ENCODE measurements at places on chromosomes 4 and X.

DNA sequence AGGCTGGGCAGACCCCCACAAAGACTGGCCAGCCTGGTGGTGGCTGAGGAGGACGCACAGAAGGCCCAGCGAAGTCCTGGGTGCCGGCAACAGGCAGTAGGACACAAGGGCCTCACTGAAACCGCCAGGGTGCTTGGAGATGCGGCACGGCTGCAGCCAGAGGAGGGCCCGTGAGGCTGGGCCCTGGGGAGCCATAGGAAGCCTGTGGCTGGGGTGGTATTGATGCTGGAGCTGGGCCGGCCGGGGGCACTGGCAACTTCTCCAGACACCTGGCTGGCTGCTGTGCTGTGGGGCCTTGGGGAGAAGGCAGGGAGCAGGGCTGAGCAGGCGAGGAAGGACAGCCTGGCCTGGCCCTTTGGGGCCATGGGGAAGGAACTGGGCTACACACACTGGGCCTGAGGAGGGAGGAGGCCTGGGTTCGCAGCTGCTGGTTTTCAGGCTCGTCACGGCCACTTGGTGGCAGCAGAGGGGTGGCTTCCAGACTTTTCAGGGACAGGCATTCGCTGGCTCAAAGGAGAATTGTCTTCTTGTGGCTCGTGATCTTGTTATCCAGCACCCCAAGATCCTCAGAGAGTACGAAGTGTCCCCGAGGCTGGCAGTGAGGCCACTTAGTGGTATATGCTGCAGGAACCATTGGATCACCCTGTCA is 37.2 kb downstream of the ATP2B3 start:
- peak; percentile 70 for DNase-seq

DNA sequence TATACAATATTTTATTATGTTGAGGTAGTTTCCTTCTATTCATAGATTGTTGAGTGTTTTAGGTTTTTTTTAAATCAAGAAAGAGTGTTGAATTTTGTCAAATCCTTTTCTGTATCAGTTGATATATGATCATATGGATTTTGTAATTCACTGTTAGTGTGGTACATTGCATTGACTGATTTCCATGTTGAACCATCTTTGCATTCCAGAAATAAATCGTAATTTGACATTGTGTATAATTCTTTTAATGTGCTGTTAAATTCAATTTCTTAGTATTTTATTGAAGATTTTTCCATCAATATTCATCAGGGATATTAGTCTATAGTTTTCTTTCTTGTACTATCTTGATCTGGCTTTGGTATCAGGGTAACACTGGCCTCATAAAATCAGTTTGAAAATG is 103.8 kb downstream of the LRBA start:
- no peak for DNase-seq

DNA sequence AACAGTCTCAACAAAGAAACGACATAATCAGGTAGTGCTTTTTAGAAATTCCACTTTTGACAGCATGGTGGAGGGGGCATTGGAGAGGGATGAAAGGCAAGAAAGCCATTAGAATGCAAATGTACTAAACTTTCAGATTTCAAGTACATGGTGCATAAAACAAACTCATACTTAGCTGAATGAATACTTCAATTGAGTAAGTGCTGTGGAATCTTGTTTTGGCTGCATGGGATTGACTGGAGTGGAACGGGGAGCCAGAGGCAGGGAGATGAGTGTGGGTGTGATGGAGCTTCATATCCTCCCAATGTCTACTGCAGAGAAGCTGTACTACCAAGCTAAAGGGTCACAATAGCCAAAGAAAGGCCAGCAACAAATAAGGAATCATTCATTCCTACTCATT is 52.4 kb downstream of the USP46 start:
- DNase-seq, result no peak

DNA sequence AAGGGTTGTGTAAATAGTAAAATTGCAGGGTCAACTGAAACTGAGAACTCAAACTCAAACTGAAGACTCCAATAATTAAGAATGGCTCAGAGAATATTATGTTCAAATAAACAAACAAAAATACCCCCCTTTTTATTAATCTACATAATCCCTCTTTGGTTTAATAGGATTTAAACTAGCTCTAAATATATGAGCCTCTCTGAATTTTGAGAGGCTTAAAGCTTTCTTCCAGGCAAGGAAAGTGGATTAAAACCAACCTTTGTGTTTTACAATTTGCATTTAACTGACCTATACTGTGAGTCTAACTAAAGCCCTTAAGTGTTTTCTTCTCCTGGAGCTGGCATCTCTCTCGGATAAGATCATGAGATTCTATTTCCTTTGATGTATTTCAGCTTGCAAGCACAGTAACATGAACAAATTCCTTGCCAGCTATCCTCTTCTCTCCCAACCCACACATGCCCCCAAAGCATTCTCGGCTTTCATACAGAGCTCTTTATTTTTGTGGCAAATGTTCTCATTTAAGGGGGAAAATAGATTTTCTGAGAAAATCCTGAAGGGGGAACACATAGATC is 1310.8 kb upstream of the AGA start:
- no peak for DNase-seq

DNA sequence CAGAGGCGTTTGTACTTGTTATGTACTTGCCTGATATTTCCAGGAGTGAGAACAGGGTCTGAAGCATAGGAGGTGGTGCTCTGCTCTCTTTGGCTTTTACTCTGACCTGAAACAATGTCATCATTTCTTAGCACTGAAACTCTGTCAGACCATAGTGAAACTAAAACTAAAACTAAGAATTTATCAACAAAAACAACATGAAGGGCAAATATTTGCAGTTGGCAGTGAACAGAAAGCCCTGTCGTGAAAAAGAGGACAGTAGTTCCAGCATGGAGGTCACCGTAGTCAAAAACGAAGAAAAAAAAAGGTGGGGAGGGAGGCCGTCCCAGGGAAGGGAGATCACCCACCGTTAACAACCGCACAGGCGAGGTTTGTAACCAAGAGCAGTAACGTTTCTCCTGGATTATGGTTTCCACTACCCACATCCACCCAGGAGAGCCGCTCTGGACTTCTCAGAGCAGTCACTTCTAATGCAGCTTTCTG is 97.5 kb downstream of the ANK2 start:
- no peak for DNase-seq

DNA sequence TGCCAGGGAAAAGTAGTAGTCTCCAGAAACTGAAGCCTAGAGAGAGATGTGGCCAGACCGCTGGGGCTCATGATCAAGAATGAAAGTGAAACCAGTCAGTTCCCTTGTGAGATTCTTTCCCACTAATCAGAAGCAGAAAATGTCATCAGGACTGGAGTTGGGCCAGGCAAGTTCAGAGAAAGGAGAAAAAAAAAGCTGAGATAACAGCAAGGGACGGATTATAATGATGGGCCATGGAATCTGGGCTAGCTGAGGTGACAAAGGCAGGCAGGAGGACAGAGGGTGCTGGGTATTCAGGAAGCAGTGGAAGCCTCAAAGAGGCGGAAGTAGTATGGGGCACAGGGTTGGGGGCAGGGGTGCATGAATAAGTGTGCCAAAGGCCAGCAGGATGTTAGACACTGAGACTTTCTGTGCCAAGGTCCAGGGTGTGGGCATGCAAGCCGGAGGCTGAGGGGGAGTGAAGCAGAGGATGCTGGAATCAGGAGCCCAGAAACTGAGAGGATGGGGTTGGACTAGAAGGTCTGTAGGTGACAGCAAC is 2.5 kb downstream of the CXorf38 start:
- DNase-seq, result peak; percentile 51

- peak; percentile 55 for DNase-seq
Observed at GRCh38 chrX:65668377-65669310, 1.2 kb downstream of the MSN start.

GRCh38 chr4:115054836-115055235 is 58.6 kb downstream of the NDST4 start:
- DNase-seq, result no peak

DNA sequence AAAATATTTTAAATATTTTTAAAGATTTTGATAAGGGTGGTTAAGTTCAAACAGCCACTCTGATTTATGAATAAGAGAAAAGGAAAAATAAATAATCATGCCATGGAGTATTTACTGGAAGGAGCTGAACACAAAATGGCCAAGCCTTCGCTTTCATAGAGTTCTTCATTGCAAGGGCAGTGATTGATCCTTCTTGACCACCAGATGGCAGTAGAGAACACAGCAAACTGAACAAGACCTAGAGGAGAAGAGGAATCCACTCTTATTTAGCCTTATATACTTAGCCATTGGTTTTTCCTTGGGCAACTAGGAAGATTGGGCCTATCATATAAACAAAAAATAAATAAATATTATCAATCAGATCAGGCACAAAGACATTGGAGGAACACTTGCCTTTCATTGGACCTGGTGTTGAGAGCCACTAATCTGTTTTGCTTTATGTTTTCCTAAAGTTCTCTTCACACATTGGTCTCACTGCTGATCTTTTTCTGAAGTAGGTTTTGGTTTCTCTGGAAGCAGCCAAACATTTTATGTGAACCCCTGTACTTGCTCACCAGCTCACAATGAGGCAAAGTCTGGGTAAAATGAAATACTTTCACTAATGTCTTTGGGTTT is 58.1 kb upstream of the PARM1 start:
- DNase-seq, result no peak

DNA sequence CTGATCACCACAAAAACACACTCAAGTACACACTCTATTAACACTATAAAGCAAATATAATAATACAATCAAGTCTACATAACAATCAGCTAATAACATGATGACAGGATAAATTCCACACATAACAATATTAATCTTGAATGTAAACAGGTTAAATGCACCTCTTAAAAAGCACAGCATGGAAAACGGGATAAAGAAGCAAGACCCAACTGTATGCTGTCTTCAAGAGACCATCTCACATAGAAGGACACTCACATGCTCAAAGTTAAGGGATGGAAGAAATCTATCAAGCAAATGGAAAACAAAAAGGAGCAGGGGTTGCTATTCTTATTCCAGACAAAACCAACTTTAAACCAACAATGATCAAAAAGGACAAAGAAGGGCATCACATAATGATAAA is 28.1 kb downstream of the CBR4 start:
- DNase-seq, result no peak

- no peak for DNase-seq
Observed at GRCh38 chr4:52751487-52751911, 274 bp upstream of the ERVMER34-1 start.

GRCh38 chrX:70012756-70013155 is 37.0 kb downstream of the AWAT2 start:
- DNase-seq, result no peak

- no peak for DNase-seq
Observed at GRCh38 chr4:141388481-141388880, 167.8 kb downstream of the ZNF330 start.

GRCh38 chr4:48446642-48447041 is 36.5 kb upstream of the SLC10A4 start:
- no peak for DNase-seq

DNA sequence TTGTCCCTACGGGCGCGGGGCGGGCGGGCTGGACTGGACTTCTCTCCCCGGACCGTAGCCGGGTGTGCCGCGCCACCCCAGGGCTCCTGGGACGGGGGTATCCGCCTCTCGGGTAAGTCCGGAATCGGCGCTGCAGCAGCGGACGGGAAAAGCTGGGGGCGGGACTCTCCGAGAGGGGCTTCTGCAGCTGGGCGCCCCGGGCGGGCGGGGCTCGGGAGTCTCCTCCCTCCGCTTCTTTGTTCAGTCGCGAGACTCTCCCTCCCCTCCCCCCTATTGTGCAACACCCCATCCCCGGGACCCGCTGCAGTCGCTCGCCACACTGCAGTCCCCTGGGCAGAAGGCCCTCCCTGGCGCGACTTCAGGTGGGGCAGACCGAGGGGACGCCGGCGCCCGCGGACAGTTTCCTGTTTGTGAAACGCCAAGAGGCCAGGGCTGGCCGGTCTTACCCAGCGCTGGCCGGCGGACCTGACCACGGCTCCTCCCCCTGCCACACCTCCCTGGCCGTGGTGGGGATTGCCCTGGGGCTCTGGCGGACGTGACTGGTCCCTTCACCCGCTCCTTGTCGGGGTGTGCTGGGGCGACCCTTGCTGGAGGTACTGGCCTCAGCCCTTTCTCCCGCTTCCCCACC is 966 bp downstream of the CCNG2 start:
- DNase-seq, result peak; percentile 80

GRCh38 chrX:75118296-75118695 is 37.8 kb downstream of the ABCB7 start:
- DNase-seq, result no peak

GRCh38 chr4:138509346-138509745 is 267.2 kb upstream of the SLC7A11 start:
- no peak for DNase-seq

- peak; percentile 38 for DNase-seq
Observed at GRCh38 chr4:158667651-158668198, 4.0 kb downstream of the C4orf46 start.

DNA sequence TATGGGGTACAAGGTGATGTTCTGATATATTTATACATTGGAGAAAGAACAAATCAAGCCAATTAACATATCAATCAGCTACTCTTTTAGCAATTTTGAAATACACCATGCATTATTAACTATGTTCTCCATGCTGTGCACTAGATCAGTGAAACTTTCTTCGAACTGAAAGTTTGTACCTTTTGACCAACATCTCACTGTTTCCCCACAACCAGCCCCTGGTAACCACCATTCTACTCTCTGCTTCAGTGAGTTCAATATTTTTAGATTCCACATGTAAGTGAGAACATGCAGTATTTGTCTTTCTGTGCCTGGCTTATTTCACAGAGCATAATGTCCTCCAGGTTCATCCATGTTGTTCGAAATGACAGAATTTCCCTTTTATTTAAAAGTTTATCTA is 246.1 kb upstream of the VCX start:
- no peak for DNase-seq

GRCh38 chr4:8398347-8398746 is 42.2 kb downstream of the ACOX3 start:
- DNase-seq, result no peak

GRCh38 chr4:146190456-146190855 is 14.9 kb downstream of the LSM6 start:
- no peak for DNase-seq

GRCh38 chrX:104195489-104196084 is 29.3 kb downstream of the FAM199X start:
- DNase-seq, result no peak

DNA sequence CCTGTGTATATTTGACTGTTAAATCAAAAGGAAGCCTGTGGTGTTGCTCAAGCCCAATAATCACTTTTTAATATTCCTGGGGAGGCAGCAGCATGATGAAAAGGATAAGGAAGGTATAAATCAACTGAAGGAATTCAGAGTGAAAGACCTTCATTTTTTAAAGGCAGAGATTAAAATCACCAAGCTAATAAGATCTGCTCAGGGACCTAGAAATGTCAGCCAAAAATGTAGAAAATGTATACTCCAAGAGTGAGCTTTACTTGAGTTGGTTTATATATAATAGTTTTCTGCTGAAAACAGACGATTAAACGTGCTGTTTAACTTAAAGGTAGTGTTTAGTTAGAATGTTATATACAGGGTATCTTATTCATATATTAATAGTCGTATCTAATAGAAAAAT is 549.3 kb downstream of the IQCM start:
- DNase-seq, result no peak
